Stimulated activated CD8-positive, alpha-beta memory T cell treated with anti-CD3 and anti-CD28 coated beads, Interleukin-4, amount 100 ng/mL, for 4 hours (primary cell): ENCODE measurements at places on chromosomes 12 and 14.

- no peak for DNase-seq
Observed at GRCh38 chr12:77603946-77604345, 226.7 kb upstream of the NAV3 start.

- DNase-seq: no peak
Observed at GRCh38 chr12:57012600-57013465, 3.5 kb downstream of the TAC3 start.

DNA sequence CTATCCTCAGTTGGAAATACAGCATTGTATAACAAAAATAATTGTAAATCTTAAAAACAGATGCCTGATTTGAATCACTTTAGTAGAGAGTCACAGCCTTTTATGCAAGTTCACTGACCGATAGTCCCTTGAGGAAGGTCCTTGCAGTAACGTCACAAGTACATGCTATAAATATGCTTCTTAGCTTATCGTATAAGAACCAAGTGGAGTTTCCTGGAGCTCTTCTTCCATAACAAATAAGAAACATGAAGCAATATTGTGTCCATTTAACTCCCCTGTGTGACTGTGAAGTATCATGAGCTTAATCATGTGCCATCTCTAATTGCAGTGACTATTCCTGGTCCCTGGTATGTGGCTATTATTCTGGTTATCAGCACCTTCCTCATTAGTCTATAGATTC, 107.9 kb downstream of the SLC38A4 start:
- DNase-seq: no peak

DNA sequence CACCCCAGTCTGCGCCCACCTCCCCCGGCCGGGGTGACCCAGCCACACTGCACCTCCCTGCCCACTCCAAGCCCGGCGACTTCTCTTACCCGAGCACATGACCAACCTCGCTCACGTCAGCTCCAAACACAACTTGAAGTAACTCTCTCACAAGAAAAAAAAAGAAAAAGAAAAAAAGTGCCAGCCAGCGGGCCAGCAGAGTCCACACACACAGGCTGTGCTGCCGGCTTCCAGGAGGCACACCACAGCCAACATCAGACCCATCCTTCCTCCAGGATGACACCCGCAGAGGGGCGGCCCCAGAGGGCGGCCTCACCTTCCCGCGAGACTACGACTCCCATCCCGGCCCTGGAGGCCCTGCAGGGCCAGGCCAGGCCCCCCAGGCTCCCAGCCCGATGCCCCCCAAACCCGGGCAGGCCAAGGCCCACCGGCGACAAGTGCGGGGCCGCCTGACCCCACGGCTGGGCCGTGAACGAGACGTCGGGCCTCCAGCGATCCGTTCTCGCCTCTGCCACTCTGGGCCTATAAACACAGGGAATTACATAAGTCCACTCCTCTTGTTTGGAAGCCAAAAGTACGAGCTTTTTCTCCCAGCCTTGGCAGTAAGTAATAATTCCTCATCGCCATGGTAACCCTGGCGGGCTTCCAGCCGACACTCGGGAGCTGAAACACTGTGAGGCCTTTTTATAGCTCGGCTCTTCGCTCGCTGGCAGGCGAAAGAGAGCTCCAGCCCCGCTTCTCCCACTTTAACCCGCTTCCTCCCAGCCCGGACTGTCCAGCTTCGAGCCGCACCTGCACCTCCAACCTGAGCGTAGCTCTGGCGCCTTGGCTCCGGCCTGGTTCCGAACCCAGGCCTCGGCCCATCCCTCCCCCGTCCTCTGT, 49.1 kb downstream of the NCOR2 start:
- DNase-seq: no peak

DNA sequence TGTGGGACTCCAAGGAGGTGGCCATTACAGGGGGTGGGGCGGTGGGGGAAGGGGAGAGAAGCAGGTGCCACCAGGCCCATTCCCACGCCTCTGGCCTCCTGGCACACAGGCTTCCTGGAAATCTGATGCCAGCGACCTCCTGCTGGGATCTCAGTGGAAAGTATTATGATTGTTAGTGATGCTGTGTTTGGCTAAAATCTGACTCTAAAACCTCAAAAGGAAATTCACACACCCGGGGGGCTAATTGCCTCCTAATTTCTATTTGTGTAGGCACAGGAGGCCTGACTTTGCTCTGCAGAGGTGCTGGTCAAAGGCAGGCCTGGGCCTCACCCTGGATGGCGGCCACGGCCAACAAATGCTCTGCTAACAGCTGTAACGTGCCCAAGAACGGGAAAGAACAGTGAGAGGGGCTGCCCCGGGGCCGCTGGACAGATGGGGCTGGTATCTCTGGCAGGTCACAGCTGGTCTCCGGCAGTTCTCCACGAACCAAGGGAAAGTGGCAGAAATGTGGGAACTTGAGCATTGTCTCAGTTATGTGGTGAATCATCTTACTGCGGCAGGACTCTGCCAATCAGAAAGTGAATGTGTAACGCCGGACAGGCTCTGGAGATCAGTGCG, 14.3 kb downstream of the FAM181A start:
- no peak for DNase-seq

- no peak for DNase-seq
Observed at GRCh38 chr12:76571256-76571655, 11.7 kb upstream of the OSBPL8 start.

DNA sequence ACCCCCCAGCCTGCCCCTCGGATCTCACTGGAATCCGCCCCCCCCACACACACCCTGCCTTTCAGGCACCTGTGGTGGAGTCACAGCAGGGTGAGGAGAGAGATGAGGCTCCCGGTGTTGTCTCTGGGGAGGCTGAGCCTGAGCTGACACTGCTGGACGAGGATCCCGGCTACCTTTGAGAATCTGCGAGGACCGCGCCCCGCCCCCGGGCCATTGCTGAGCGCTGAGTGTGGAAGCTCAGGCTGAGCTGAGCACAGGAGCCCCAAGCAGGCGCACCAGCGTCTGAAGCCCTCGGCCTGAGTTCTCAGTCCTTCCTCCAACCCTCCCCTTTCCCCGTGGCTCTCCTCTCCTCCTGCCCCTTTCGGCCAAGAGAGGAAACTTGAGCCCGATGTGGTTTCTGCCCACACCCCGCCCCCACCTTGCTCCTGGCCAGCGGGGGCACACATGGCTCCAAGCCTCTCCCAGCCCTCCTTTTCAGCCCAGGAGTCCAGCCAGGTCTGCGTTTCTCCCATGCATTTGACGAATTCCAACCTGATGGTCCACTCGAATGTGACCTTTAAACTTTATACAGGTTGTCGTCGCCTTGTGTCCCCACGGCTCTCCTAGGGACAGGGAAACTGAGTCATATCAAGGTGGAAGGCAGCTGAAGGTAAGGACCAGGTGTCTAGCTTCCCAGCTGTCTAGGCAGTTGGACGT, at the start of gene NFE2:
NFE2 (minus strand) TSS at position 284 of the 696 bp plus-strand sequence. CDS start 5,767 bp downstream, outside the sequence.
- no peak for DNase-seq

DNA sequence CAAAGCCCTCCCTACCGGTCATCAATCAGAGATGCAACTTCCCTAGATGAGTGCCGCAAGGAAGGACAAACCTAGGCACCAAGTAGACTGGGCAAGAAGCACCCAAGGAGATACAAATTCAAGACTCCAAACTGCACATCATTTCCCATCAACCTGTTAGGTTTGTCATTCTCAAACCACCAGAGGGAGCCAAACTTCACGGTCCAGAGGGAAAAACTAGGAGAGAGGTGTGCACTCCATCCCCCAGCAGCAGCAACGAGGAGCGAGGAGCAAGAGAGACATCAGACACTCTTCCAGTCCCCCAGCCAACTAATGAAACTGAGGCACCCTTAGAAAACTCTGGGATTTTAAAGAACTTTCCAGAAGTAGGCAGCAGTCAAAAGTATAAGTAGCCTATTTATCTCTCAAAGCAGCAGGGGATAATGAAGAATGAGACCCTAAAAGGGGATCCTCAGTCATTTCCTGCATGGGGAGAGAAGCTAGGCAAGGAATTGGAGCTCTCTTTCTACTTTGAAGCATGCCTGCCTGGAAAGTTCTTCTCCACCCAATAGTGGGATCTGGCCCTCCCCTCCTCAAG, 37.0 kb upstream of the NT5DC3 start:
- DNase-seq: peak; percentile 18

DNA sequence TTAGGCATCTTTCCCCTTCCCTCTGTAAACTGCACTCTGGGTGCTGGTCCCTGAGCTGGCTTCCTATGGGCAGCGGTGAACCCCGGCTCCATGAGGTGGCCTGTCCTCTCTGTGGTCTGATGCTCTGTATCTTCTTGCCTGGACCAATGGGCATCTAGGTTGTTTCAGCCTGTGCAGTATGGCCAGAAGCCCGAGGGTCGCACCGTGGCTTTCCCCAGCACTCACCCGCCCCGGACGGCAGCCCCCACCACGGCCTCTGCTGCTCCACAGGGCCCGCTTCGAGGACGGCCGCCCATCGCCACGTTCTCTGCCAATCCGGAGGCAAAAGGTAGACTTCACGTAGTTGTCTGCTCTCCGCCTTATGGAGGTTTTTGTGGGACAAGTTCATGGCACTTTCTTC, 70.1 kb downstream of the EP400 start:
- DNase-seq: no peak

- no peak for DNase-seq
Observed at GRCh38 chr14:21317398-21317797, 37.5 kb downstream of the RPGRIP1 start.

- no peak for DNase-seq
Observed at GRCh38 chr12:131365821-131366260, 345.0 kb upstream of the SFSWAP start.

DNA sequence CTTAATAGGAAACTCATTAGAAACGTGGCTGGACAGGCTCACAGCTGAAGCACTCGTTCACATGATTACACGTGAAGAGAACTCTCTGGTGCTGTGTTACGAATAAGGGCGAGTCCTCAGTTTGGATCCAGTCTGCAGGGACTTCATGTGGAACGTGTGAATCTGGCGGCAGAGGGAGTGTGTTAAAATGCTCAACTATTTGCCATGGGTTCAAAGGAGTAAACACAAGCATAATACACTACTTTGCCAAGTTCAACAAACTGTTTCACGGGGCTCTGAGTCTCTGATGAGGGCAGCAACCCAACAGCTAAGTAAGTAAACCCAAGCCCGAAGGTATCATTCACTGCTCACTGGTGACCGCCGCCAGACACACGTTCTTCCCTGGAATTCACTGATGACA, 42.4 kb downstream of the NUAK1 start:
- DNase-seq: no peak

GRCh38 chr12:78040111-78040510, 209.4 kb downstream of the NAV3 start:
- no peak for DNase-seq

DNA sequence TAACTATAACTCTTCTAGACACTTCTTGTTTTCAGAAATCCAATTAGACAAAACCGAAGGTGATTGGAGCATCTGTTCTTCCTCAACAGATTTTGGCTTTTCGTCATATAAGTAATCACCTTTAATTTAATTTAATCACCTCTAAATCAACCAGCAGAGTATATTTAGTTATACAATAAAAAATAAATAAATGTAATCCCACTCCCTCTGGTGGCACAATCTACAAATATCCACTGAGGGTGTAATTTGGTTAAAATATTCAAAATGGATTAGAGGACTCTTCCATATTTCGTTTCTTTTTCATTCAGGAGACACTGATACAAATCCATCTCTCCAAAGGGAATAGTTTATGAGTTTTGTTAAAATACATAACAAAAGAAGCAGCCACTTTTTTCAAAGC, 18.3 kb upstream of the SLC35F4 start:
- DNase-seq: no peak

DNA sequence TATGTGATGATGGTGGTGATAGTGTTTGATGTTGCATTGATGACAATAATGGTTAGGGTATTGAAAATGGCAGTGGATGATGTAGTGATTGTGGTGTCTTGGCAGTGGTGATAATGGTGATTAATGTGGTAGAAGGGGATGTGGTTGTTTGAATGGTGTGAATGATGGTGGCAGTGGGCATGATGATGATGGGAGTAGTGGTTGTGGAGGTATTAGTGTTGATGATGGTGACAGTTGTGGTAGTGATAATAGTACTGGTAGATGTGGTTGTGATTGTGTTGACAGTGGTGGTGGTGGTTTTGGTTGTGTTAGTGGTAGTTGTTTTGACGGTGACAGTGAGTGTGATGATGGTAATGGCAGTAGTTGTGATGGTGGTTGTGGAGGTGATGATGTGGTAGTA, 1049.0 kb downstream of the VRK1 start:
- DNase-seq: no peak

- DNase-seq: no peak
Observed at GRCh38 chr12:71772735-71773134, 18.1 kb downstream of the RAB21 start.

GRCh38 chr12:58034311-58034710, 92.9 kb downstream of the ATP23 start:
- no peak for DNase-seq

GRCh38 chr12:8482571-8483061, 26.9 kb downstream of the CLEC6A start:
- no peak for DNase-seq

- DNase-seq: no peak
Observed at GRCh38 chr14:39680777-39681176, 248.5 kb upstream of the FBXO33 start.

GRCh38 chr12:88291498-88292131, 149.5 kb downstream of the TMTC3 start:
- DNase-seq: no peak

DNA sequence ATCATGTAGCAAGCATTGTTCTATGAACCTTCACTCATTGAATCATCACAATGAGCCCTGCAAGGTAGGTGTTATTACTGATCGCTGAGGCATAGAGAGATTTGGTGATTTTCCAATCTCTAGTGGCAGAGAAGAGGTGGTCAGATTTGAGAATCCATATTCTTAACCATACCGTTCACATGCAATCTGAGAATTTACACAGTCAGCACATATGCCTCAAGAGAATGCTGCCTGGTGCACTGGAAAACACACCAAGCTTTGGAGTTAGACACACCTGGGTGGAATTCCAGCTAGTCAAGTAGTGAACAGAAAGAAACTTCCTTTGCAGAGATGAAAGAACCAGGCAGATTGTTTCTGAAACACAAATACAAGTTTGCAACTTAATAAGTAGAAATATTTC, 94.1 kb downstream of the LGR5 start:
- no peak for DNase-seq

GRCh38 chr12:16474801-16475200, 127.4 kb downstream of the MGST1 start:
- no peak for DNase-seq

GRCh38 chr12:132886529-132887477, 602 bp downstream of the CHFR start:
- DNase-seq: no peak

- DNase-seq: no peak
Observed at GRCh38 chr12:39971348-39971747, 134.5 kb downstream of the SLC2A13 start.

DNA sequence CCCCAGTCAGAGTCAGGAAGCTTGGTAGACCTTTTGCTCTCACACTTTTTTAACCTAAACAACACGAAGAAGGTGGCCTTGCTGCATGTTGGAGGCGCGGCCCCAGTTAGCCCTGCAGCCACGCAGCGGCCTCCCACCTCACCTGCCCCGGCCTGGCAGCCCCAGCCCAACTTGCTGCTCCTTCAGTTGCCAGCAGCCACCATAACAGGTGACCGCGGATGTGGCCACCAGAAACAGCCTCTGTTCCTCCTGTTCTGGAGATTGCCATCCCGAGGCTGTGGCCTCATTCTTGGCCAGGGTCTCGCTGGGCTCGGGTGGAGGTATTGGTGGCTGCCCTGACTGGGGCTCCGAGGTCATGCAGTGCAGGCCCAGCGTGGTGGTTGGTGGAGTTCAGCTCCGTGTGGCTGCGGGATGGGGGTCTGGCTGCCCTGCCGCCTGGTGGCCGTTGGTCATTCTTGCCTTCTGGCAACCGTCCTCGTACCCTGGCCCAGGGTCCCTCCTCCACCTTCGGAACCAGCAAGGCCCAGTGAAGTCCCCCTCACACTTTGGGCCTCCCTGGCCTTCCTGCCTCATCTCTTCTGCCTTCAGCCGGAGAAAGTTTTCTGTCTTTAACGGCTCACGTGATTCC, 20.7 kb upstream of the TEX22 start:
- DNase-seq: no peak
